Fibroblast of lung (primary cell): ENCODE measurements at places on chromosomes 1 and 21.

DNA sequence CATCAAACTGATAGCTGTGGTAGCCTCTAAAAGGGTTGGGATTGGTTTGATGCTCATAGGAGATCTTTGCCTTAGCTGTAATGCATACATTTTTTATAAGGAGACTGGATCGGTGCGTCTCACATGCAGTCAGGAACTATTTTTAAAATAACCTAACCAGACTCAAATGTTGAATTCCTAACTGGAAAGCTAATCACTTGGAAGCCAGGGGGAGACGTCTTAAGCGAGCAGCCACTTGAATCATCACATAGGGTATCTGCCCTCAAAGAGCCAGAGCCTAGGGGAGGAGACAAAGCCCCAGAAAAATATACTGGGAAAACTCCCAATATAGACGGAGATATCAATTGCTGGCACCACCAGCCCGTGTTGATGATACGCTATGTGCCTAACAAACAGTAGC is 61.7 kb upstream of the PUM1 start:
- peak; percentile 88 for DNase-seq

DNA sequence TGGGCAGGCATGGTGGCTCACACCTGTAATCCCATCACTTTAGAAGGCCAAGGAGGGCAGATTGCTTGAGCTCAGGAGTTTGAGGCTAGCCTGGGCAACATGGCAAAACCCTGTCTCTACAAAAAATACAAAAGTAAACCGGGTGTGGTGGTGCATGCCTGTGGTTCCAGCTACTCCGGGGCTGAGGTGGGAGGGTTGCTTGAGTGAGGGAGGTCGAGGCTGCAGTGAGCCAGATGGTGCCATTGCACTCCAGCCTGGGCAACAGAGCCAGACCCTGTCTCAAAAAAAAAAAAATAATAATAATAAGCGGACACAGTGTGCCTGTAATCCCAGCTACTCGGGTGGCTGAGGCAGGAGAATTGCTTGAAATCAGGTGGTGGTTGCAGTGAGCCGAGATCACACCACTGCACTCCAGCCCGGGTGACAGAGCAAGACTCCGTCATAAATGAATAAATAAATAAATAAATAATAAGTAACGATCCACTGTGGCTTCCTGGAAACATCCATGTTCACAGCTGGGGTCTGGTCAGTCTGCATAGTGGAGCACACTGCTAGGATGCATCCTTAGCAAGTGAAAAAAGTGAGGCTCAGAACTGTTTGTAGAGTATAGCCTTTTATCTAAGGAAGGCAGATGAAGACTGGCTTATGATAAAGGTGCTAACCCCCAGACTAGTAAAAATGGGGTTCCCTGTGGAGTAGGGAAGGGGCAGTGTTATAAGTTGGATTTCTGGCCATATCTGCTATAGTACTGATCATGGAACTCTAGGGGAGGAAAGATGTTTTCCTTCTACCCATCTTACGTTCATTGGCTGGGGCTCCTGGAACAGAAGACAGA is 15.7 kb downstream of the PKNOX1 start:
- DNase-seq: peak; percentile 28

- DNase-seq: no peak
Observed at GRCh38 chr1:4108758-4109627, 208.9 kb upstream of the C1orf174 start.

GRCh38 chr1:46168477-46168876 is 6.4 kb upstream of the TSPAN1 start:
- DNase-seq: no peak

DNA sequence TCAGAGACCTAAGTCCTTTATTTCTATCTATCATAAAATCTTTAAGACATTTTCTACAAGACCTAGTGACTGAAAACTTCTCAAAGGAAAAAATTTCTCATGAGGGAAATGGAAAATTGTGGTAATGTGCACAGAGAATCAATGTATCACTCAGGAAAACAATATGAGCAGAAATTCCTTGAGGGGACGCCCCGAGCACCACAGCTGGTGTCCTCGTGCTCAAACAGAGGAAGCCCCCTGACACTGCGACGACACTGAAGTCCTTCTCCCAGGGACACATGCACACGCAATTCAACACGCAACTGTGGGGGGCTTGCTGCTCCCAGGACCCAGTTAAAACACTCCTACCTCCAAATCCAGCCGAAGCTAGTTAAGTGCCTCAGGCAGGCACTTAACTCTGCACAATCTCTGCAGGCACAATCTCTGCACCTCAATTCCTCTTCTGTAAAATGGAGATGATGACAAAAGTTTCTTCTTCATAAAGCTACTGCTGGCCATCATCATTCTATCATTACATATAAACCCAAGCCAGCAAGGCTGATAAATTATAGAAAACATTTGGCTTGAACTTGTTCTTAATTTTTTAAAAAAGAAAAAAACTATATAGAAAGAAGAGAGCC is 16.0 kb downstream of the ZBTB17 start:
- no peak for DNase-seq

DNA sequence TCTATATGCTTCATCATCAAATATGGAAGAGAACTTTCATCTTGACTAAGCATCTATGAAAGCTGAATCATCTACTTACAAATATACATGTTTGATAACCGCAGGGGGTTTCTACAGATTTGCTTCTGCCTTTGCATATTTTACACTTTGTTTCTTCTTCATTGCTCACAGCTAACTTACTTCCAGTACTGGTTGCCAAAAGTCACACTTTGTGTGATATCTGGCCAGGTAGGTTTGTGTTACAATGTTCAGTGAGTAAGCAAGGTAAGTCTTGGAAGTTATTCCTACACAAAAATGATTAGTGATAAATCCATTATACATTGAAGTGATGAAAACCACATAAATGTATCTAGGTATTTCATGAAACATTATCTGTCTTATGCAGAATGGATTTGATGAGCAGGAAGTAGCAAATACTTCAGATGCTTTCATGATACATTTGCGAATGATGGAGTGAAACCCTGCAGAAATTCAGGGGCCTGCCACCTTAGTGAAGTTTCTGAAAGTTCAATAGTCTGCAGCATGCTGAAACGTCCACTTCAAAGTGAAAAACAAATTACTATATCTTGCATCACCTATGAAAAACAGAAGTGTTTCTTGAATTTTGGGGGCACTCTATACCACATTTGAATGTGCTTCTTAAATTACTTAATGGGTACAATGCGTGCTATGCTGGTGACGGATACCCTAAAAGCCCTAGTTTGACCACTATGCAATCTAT is 187.3 kb downstream of the ATP6V1G3 start:
- no peak for DNase-seq

DNA sequence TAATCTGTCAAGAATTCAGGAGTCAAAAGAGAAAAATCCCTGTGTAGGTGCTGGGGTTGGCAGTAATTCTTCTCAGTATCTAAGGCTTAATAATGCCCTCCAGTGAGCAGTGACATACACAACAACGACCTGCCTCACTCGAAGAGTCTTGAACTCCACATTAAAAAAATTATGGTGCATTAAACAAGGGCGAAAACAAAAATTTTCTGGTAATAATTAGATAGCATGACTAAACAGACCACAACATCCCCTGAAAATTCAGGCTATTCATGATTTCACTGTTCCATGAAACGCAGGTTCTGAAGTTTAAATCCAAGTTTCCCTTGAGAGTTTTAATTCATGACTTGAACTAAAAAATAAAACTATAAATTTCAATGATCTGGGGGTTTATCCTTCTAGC is 5.1 kb downstream of the SRSF4 start:
- DNase-seq: peak; percentile 43

DNA sequence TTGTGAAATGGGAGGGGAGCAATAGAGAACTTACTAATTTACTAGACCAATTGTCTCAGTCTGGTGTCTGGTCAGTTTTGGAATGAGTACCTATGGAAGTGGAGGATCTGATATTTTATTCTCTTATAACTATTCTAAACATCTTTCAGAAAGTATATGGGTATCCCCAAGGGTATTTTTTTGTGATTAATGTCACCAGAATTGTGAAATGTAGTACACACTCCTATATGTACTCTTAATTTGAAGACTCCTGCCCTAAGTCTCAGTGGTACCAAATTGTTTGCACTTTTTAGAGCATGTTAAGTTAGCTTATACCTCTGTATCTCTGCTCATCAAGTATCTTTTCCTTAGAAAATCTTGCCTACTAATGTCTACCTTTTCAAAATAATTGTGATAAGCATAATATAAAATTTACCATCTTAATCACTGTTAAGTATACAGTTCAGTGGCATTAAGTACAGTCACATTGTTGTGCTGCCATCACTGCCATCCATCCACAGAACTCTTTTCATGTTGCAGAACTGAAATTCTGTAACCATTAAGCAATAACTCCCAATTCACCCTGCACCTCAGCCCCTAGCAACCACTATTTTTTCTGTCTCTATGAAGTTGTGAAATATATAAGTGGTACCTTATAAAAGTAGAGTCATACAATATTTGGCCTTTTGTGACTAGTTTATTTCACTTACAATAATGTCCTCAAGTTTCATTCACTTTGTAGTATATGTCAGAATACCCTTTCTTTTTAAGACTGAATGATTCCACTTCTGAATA is 40.5 kb downstream of the SLC30A7 start:
- no peak for DNase-seq

DNA sequence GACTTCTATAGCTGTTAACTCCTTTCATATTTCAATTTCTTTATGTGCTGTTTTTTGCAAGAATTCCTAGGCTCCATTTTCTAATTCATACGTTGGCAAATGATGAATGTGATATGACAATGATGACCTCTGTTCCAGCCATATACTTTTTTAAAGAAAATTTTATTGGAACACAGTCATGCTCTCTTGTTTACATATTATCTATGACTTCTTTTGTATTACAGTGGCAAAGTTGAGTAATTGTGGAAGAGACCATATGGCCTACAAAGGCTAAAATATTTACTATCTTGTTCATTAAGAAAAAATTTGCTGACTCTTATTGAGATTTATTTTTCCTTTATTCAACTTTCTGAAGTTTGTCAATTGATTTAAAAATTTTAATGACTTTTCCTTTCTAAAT is 7.1 kb downstream of the IFI44L start:
- DNase-seq: peak; percentile 31

DNA sequence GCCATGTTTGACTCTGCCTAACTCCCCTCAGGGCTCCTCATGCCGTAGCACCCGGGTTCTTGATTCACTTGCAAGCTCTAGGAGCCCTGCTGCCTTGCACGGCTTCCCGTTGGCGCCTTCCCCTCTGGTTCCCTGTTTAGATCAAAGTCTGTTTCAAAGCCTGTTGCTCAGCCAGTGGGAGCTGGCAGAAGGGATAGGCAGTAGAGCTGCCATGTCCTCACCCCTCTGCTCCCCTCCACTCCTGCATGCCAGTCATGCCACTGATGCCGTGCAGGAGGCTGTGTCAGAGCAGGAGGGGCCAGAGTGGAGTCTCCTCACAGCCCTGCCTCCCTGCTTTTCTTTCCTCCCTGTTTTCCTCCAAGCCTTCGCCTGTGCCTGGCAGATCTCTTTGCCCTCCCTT is 26.5 kb downstream of the HMGCS2 start:
- DNase-seq: no peak

DNA sequence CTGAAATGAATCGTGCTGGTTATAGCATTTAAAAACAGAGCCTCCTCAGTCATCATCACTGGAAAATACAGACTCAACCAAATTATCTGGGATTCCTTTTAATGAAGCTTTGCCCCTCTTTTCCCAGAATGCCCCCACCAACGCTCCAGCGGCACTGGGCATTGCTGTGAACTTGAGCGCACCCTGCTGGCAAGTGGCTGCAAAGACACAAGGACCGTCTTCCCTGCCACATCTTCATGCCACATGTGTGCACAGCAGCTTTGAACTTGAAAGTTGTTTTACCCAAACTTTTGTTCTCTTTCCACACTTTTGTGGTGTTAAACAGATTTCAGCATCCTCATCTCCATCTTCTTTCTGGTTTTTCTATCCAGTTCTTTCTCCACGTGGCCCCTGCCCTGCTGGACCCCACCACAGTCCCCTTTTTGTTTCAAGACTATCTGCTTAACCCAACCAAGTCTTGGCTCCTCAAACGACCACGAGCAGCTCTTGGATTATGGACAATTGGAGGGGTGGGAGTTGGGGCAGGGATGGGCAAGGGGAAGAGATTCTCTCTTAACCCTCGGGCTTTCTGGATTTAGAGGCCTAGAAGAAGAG is 12.8 kb upstream of the LMX1A start:
- no peak for DNase-seq

DNA sequence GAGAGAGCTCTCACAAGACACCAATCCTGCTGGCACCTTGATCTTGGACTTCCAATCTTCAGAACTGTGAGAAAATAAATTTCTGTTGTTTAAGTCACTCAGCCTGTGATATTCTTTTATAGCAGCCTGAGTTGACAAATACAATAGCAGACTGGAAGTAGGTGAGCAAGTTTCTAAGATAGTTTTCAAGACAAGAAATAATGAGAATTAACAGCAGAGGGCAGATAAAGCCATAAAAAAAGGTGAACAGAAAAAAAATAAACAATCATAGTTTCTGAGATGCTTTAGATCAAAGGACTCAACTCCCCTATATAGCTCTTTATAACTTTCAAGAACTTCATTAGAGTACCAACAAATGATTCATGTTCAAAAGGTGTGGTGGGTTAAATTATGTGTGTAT is 119.8 kb downstream of the PLPPR5 start:
- no peak for DNase-seq

- no peak for DNase-seq
Observed at GRCh38 chr1:107487506-107487905, 346.7 kb downstream of the NTNG1 start.

DNA sequence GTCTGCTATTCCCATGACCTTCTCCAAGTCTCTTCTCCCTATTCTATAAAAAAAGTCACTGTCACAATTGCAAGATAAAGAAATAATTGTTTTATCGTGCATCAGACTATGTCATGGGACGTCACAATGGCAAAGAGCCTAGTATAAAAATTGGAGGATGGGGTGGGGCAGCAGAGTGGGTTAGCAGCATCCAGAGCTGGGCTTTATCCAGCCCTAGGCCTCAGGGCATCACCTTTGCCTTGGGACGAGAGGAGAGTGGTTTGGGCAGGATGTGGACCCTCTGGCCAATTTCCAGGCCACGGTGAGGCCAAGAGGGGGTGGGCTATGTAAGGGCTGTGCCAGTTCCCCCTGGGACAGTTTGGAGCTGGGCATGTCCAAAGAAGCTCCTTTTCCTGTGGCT is 25.7 kb downstream of the WNT4 start:
- no peak for DNase-seq

DNA sequence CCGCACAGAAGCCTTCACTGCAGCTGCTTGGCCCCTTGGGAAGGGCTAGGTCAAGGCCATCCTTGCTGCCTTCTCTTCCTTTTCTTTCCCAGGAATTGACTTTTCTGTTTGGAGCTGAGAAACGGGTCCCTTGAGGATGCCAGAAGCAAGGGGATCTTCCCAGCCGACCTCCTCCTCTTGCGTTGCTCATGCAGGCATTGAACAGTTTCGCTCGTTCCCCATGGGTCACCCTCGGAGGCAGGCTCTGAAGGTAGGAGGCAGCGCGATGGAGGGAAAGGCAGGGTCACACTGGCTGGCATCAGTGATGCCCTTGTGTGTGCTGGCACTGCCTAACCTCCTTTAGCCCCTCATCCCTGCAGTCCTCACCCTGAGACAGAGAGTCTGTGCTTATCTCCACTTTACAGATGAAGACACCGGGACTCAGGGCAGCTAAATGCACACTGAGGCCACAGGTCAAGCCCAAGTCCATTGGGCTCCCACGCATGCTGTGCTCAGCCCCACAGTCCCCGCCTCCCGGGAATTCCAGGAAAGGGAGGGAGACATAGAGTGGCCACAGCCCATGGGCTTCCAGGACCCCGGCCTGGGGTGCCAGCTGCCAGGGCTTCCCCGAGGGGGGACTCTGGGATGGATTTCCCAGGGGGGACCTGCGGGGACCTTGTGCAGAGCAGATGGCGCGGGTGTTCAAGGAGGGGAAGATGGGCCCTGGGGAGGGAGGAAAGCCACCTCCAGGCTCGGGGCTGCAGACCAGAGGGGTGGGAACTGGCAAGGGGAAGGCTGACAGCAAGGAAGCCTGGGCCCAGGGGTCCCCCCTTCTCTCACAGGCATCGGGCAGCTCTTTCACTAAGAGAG is 90.2 kb downstream of the SPSB1 start:
- no peak for DNase-seq
